Subcutaneous adipose tissue (tissue), 4 donors: ENCODE measurements at places on chromosomes 16 and 17. TPM values are rescaled to one million over a fixed set of nuclear protein-coding genes. Genes with fewer than 3 reads are reported as not detected.

TMC5 gene
- 0.22 TPM for total RNA-seq

KRT15 gene
- not detected for total RNA-seq

PRSS27 gene
- 0.82 TPM for total RNA-seq

MSLN gene
- not detected for total RNA-seq

STX4 gene
- 45.7 TPM for total RNA-seq

DDX42 gene
- 157 TPM for total RNA-seq

TNK1 gene
- 0.51 TPM for total RNA-seq

FBXL16 gene
- total RNA-seq = not detected

PRSS53 gene
- 2.0 TPM for total RNA-seq

ABCA9 gene
- 91.7 TPM for total RNA-seq

MRPL58 gene
- 49.9 TPM for total RNA-seq

SNX20 gene
- total RNA-seq = 3.0 TPM

SCGB1C2 gene
- not detected for total RNA-seq

KRT16 gene
- 30.4 TPM for total RNA-seq

FOXL1 gene
- not detected for total RNA-seq

KRTAP3-2 gene
- not detected for total RNA-seq

CACNG3 gene
- total RNA-seq = not detected

RASL10B gene
- total RNA-seq = 28.2 TPM

MYH2 gene
- total RNA-seq = not detected

PRAC1 gene
- total RNA-seq = not detected

PRR29 gene
- 0.57 TPM for total RNA-seq

BEAN1 gene
- total RNA-seq = not detected

USP7 gene
- total RNA-seq = 158 TPM

RPGRIP1L gene
- total RNA-seq = 3.4 TPM

TVP23A gene
- total RNA-seq = not detected

TBC1D3C gene
- not detected for total RNA-seq

TBX4 gene
- total RNA-seq = not detected

TNFRSF17 gene
- not detected for total RNA-seq

ABCC12 gene
- total RNA-seq = not detected

TBC1D26 gene
- total RNA-seq = 1.5 TPM

IRX5 gene
- total RNA-seq = 0.65 TPM

ZPBP2 gene
- not detected for total RNA-seq

CTRB2 gene
- not detected for total RNA-seq

NPIPA5 gene
- 13.4 TPM for total RNA-seq

CSF3 gene
- total RNA-seq = not detected

KRTAP4-5 gene
- total RNA-seq = not detected

CES3 gene
- total RNA-seq = 3.1 TPM

LITAFD gene
- not detected for total RNA-seq

PABPN1L gene
- total RNA-seq = not detected

GP1BA gene
- not detected for total RNA-seq

CCL17 gene
- total RNA-seq = not detected

RNU2-1 gene
- not detected for total RNA-seq

CACNA1G gene
- 0.17 TPM for total RNA-seq

HSBP1 gene
- total RNA-seq = 29.5 TPM
